ENCODE measurements at places on chromosomes 11 and 22.

DNA sequence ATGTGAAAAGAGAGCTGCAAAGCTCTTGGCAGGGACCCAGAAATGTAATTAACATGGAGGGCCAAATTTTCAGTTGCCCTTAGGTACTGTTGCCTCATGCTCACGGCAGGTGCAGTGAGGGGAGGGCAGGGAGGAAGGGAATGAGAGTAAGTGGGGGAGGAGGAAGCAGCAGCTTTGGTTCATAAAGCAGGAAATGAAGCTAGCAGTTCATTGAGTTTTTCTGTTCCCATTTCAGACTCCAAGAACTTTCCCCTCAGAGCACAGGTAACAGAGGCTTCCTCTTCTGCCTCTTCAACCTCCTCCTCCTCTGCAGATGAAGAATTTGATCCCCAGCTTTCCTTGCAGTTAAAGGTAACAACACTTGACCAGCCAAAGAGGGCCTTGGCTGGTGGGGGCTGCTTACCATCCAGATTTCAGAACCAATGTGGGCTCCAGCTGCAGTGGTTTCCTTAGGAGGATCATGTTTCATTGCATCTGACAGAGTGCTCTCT, 57.9 kb upstream of the PARVA start:
- no peak for DNase-seq

GRCh38 chr11:112842151-112842550, 119.1 kb upstream of the NCAM1 start:
- no peak for DNase-seq

DNA sequence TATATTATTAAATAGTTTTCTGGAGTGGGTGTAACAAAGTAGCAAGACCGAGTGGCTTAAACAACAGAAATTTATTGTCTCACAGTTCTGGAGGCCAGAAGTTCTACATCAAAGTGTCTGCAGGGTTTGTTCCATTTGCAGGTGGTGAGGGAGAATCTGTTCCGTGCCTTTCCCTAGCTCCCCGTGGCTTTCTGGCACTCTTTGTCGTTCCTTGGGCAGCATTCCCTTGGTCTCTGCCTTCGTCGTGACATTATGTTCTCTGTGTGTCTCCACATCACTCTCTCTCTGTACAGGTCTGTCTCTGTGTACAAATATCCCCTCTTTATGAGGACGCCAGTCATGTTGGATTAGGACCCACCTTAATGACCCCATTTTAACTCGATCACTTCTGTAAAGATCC, 38.2 kb downstream of the LDLRAD3 start:
- no peak for DNase-seq

GRCh38 chr22:25747245-25747944, 5.4 kb downstream of the MYO18B start:
- DNase-seq, result no peak

DNA sequence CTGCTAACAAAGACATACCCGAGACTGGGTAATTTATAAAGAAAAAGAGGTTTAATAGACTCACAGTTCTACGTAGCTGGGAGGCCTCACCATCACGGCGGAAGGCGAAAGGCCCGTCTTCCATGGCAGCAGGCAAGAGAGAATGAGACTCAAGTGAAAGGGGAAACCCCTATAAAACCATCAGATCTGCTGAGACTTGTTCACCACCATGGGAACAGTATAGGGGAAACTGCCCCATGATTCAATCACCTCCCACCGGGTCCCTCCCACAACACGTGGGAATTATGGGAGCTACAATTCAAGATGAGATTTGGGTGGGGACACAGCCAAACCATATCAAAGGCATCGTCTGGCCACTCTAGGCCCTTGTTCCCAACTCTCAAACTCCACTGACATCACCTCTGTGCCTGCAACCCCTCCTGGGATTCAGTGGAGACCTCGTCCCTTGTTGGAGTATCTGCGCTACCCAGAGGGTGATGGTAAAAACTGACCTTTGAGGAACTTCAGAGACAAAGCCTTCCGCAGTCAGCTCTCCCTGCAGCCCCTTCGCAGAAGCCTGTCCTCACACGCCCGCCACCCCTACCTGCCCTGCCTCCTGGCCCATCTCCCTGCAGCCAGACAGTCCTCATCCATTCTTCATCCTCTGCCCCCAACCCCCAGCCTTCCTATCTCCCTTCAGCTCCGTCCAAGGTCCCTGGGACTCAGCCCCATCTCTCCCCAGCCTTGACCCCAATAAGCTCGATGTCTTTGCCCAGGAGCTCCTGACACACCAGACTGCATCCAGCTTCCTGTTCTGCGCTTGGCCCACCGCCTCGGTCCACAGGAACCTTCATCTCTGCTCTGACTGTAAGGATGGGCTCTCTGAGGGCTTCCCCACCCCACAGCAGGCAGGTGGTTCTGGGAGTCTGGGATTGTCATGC, 15.8 kb downstream of the CCND1 start:
- DNase-seq, result no peak

DNA sequence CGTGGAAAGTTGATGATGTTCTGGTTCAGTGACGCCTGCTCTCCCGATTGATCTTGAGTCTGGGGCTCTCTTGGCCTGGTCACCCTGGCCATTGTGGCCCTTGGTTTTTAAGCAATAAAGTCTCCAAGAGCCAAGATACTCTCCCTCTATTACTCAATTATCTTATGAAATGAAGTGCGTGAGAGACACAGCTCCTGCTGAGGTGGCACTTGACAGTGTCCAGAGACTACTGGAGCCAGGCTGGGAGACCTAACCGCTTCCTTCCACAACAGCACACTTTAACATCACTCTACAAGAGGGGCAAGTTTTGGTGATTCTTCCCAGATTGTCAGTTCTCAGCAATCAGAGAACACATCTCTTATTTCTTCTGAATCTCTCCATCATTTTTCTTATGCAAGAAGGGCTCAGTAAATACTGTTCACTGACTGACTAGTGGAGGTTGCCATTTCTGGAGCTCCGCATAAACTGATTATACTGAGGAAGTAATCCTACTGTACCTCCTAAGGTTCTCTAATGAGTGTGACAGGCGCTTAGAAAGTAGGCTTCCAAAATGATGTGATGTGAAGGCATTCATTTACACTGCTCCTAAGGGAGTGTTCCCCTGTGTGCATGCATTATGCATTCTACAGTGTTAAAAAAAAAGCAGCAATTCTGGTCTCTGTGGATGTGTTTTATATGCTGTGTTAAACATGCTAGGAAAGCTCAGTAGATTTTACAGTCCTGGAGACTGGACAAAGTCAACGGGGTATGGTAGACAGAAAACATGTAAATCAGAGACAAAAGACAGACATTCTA, 968.0 kb downstream of the OPCML start:
- DNase-seq, result no peak

- DNase-seq, result no peak
These were observed 13.7 kb downstream of the CHADL start for GRCh38 chr22:41226723-41227655.

- DNase-seq, result no peak
These were observed 107.8 kb downstream of the CYP2R1 start for GRCh38 chr11:14784230-14784629.

DNA sequence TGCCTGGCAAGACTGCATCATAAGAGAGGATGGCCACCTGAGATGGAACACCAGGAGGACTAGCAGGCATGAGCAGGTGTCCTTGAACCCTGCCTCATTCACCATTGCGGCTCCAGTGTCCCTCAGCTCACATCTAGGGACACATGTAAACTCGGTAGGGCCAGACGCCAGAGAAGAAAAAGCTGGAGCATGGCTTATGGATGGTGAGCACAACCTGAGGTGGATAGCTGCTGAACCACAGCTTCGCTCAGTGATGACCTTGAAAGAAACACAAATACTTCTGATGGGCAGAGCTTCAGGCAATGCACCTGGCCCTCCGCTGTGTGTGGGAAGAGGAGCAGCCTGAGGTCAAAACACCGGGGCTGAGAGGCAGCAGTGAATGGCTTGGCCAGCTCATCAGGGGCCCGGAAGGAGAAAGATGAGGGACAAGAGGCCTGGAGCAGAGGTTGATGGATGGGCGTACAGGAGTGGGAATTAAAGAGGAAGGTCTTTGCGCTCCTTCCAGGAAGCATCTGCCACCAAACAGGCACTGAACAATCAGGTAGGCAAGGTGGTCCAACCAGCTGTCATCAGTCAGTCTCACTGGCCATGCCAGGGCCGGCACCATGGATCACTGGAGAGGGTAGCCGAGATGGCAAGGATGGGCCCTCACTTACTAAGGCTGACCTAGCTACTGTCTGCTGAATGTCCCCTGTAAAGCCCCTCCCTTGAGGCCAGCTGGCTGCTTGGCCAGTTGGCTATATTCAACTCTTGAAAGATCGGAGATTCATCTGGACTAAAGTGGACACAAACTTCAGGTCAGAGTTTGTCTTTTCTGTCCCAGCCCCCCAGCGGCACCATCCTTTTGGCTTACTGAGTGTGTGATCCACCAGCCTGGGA, 89.7 kb downstream of the MYEOV start:
- no peak for DNase-seq

- DNase-seq, result no peak
These were observed 358.2 kb downstream of the MN1 start for GRCh38 chr22:27443306-27443705.

All from GM06990 (cell line).